Aortic smooth muscle cell (primary cell): ENCODE measurements at places on chromosomes 2 and 18. TPM values are rescaled to one million over a fixed set of nuclear protein-coding genes. Genes with fewer than 3 reads are reported as not detected.

BBS5 gene
- total RNA-seq, result 5.7 and 5.9 TPM in 2 replicates

KATNAL2 gene
- 3.4 and 4.1 TPM in 2 replicates for total RNA-seq

CASP8 gene
- total RNA-seq, result 18.9 and 27.9 TPM in 2 replicates

GKN1 gene
- total RNA-seq, result not detected in 2 replicates

TMEM182 gene
- 0.68 and 1.2 TPM in 2 replicates for total RNA-seq

MLPH gene
- total RNA-seq, result 0.25 and 2.4 TPM in 2 replicates

MEP1B gene
- total RNA-seq, result not detected in 2 replicates

ELOA2 gene
- not detected in 2 replicates for total RNA-seq

CNGA3 gene
- total RNA-seq, result 0.13 TPM in 1 of 2 replicates, not detected in the other

CIB4 gene
- not detected in 2 replicates for total RNA-seq

IL1A gene
- total RNA-seq, result 0.13 and 0.19 TPM in 2 replicates

TXNDC2 gene
- 0.06 TPM in 1 of 2 replicates, not detected in the other for total RNA-seq

ITGA4 gene
- 23.0 and 29.1 TPM in 2 replicates for total RNA-seq

PRSS56 gene
- not detected in 2 replicates for total RNA-seq

SP9 gene
- total RNA-seq, result not detected in 2 replicates

ERFE gene
- total RNA-seq, result 0.92 and 0.99 TPM in 2 replicates

RFX8 gene
- 15.5 and 20.3 TPM in 2 replicates for total RNA-seq

STK16 gene
- 26.8 and 34.8 TPM in 2 replicates for total RNA-seq

SERPINB3 gene
- not detected in 2 replicates for total RNA-seq

INHA gene
- 0.13 and 0.25 TPM in 2 replicates for total RNA-seq

NMS gene
- not detected in 2 replicates for total RNA-seq

NETO1 gene
- total RNA-seq, result not detected in 2 replicates

ST8SIA5 gene
- total RNA-seq, result under 0.01 TPM in 2 replicates

CDH2 gene
- total RNA-seq, result 34.0 and 57.3 TPM in 2 replicates

PLCD4 gene
- total RNA-seq, result 2.1 and 4.0 TPM in 2 replicates

C2orf69 gene
- total RNA-seq, result 5.8 and 6.6 TPM in 2 replicates

PLB1 gene
- total RNA-seq, result 1.2 and 1.6 TPM in 2 replicates

DUSP19 gene
- 4.6 and 5.3 TPM in 2 replicates for total RNA-seq

CNRIP1 gene
- total RNA-seq, result 23.8 and 26.1 TPM in 2 replicates

DYNAP gene
- total RNA-seq, result not detected in 2 replicates

SPR gene
- total RNA-seq, result 30.8 and 31.3 TPM in 2 replicates

MAP3K19 gene
- not detected in 2 replicates for total RNA-seq

ZSWIM2 gene
- total RNA-seq, result not detected in 2 replicates

TLX2 gene
- total RNA-seq, result 0.06 TPM in 1 of 2 replicates, not detected in the other

RIT2 gene
- not detected in 2 replicates for total RNA-seq

CYP27C1 gene
- total RNA-seq, result not detected in 2 replicates

PLGLB1 gene
- 0.26 TPM in 1 of 2 replicates, not detected in the other for total RNA-seq

ALK gene
- 0.13 TPM in 1 of 2 replicates, not detected in the other for total RNA-seq

SNRPD1 gene
- 30.7 and 36.9 TPM in 2 replicates for total RNA-seq

AQP12A gene
- not detected in 2 replicates for total RNA-seq

SCYGR8 gene
- not detected in 2 replicates for total RNA-seq

CHRNA1 gene
- total RNA-seq, result 0.06 and 0.13 TPM in 2 replicates

RTP5 gene
- total RNA-seq, result not detected in 2 replicates
